ENCODE measurements at places on chromosomes 6 and 20.
A peak's percentile ranks its signal among the peaks of the same experiment; 100 is the strongest.

DNA sequence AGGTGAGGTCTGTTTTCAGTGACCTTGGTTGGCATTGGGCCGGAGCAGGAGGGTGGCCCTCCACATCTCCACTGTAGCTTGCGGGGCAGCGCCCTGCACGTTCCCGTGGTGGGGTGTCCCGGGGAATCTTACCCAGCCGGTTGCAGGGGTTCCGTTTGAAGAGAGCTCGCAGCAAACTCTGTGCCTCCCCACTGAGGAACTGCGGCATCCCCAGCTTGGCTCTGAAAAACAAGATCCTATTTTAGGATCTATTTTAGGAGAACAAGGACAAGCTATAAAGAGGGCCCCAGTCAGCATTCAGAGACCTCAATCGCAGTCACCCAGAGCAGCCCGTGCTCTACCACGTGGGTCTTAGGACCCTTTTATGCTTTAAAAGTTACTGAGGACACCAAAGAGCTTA, 97.8 kb downstream of the RAMACL start:
- no peak for DNase-seq

DNA sequence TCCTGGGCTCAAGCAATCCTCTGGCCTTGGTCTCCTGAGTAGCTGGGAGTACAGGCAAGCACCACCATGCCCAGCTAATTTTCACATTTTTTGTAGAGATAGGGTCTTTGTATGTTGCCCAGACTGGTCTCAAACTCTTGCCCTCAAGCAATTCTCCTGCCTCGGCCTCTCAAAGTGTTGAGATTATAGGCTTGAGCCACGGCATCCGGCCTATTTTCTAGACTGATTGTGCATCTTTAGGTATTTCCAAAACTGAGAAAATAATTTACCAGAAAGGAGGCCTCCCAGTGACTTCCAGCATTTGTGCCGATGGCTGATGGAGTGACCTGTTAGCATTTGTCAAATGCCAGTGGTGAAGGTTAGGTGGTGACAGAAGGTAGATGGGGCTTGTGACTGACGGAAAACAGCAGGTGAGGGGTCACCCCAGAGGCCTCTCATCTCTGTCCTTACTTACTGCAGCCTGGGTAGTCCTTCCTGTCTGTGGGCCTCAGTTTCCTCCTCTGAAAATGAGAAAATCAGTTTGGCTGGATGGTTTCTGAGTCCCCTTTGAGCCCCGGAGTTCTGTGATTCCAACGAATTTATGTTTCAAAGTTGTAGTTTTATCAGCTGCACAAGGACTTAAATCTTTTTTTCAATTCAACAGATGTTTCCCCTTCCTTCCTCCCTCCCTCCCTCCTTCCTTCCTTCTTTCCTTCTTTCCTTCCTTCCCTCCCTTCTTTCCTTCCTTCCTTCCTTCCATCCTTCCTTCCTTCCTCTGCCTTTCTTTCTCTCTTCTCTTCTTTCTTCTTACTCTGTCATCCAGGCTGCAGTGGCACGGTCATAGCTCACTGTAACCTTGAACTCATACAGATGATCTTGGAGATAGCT, 53.5 kb downstream of the TGM2 start:
- no peak for DNase-seq

GRCh38 chr20:19778404-19778803, 20.3 kb downstream of the RIN2 start:
- no peak for DNase-seq

DNA sequence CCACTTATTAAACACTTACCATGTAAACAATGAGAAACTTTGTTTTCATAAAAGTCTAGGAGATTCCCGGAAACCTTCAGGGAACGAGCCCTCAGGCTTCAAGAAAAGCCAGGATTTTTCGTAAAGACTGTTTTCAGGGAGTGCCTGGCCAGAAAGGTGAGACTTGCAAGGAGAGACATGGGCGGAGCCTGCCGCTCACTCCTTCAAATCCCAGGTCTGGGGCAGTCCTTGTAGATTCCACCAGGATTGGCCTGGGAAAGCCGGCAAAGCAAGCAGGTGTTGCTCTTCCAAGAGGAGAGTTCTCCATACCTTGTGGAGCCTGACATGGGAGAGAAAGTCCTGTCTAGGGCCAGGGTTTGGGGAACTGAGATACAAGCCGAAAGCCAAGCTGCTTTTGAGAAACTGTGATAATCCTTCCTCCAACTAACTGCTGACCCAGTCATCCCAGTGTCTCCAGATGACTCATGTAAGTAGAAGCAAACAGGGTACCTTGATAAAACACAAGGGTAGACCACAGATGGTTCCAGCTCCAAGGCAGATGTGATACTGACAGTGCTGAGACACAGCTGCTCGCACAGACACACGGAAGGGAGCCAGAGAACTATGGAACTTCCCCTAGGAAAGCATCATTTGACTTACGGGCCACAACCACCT, 69.4 kb upstream of the NAA20 start:
- DNase-seq, result peak; percentile 16

DNA sequence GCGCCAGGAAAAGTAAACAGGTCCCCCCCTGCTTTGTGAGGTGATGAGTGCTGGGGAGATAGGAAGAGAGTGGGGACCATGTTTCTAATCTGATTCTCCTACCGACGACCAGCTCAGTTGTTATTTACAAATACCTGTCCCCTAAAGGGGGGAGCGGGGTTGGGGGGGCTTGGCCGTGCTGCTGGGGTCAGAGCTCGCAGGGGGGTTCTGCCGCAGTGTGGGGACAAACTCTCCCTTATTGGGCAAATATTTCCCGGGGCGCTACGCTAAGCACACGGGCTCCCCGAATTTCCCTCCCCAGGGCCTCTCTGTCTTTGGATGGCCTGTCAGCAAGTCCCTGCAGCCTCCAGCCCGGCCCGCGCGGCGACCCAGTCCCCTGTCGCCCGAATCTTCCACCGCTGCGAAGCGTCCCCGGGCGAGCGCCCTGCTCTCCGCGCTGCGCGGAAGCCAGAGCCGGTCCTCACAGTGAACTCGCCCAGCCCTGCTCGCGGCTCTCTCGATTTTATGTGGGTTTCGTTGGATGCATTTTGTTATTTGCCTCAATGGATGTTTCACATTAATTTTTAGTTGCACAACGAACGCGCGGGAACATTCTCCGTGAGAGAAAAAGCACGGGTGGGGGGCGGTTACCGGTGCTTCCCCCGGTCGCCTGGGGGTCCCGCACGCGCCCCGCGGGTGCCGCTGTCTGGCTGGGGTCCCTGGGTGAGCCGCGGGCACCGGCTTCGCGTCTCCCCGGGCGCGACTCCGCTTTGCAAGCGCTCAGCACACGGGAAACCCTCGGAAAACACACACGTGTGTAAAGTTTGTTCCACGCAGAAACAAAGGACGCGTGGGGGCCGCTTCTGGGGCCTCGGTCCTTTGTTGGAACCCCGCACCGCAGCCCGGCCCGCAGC, 1.5 kb upstream of the STX16 start:
- no peak for DNase-seq

DNA sequence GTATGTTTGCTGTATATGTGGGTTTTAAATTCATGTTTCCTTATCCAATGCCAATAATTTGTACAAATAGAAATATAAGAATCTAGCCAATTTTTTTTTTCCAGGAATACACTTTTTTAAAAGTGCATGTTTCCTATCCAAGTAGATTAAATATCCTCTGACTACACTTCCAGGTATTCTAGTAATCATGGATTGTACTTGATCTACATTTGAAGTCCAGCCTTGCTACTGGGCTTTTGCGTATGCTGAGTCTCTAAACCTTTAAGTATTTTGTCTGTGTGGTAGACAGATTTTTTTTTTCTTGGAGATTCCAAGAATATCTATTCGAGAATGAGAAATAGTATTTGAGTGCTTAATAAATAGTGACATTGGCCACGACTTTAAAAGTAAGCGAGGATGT, 188.3 kb downstream of the SASH1 start:
- DNase-seq, result no peak

- no peak for DNase-seq
Observed at GRCh38 chr20:41299899-41300298, 17.6 kb downstream of the ZHX3 start.

DNA sequence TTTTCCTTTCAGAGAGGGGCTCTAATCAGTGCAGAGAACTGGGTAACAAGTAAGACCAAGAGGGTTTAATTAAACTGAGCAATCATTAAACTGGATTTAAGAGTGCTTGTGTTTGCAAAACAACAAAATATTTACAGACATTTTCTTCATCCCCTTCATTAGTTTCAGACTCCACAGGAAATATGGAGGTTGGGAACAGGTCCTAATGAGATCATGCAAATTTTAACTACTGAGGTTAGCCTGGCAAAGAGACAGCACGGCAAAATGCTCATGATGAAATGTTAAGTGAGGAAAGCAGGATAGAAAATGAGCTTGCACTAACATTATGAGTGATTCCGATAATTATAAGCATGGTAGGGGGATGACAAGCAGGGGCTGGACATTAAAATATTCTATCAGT, 268.9 kb downstream of the PTPRT start:
- no peak for DNase-seq

GRCh38 chr6:84227044-84227433, 404 bp downstream of the CEP162 start:
- no peak for DNase-seq

- DNase-seq, result no peak
Observed at GRCh38 chr20:61809006-61809770, 256.5 kb downstream of the TAF4 start.

- no peak for DNase-seq
Observed at GRCh38 chr6:93163146-93163545, 256.2 kb downstream of the EPHA7 start.

DNA sequence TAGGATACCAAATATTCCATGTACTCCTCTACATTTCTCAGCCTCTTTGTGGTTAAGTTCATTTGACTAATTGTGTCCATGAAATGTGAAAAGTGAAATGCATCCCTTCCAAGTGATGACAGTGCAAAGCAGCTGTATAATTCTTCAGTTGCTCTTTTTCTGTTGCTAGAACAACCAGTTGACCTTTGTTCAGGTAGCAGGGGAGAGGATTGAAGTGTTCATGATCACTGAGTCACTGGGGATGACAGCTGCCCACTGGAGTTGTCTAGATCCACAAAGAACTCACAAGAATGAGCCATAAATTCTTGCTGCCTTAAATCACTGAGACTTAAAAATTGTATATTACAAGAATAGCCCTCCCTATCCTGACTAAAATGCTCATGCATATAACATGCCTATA, 254.6 kb downstream of the EPHA7 start:
- DNase-seq, result no peak

GRCh38 chr6:157611406-157611805, 211.6 kb upstream of the SNX9 start:
- no peak for DNase-seq
